Stimulated activated CD8-positive, alpha-beta memory T cell treated with anti-CD3 and anti-CD28 coated beads, Interleukin-7, amount 100 ng/mL, for 48 hours (primary cell): ENCODE measurements at places on chromosomes 2 and 18.

GRCh38 chr2:67137699-67138098 is 259.4 kb upstream of the ETAA1 start:
- no peak for DNase-seq

DNA sequence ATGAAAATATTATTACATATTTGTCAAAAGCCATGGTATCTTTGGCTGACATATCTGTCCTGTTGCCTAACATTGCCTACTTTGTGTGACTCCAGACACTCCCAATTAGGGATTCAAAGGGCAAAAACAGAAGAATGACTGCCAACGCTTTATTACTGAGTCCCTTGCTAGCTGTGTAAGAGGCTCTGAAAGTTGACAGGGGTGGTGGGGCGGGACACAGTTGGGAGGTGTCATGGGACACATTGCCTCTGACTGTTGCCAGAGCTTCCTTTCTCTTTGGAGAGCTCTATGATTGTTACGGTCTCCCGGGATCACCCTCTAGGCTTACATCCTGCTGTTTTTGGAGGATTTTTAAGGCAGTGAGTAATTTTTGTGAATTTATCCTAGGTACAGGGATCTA is 249.6 kb upstream of the ACVR2A start:
- DNase-seq = no peak

GRCh38 chr2:141523199-141523598 is 607.6 kb downstream of the LRP1B start:
- no peak for DNase-seq

- no peak for DNase-seq
These were observed 314.4 kb upstream of the ZEB2 start for GRCh38 chr2:144834363-144834762.

- no peak for DNase-seq
These were observed 74.7 kb upstream of the ODC1 start for GRCh38 chr2:10522726-10523405.

DNA sequence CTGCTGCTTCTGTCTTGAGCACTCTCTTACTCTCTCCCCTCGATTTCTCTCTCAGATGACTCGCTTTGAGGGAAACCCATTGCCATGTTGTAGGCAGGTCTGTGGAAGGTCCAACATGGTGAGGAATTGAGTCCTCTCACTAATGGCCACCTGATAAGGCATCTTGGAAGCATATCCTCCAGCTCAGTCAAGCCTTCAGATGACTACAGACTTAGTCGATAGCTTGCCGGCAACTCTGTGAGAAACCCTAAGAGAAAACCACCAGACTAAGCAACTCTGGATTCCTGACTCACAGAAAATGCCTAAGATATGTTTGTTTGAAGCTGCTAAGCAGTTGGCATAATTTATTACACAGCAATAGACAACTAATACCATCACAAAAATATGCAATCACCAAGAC is 51.2 kb downstream of the WDR75 start:
- DNase-seq = no peak

GRCh38 chr2:83661711-83662110 is 797.4 kb downstream of the SUCLG1 start:
- DNase-seq = no peak
